Inflammatory macrophage (primary cell): ENCODE measurements at places on chromosomes 11 and 22.

DNA sequence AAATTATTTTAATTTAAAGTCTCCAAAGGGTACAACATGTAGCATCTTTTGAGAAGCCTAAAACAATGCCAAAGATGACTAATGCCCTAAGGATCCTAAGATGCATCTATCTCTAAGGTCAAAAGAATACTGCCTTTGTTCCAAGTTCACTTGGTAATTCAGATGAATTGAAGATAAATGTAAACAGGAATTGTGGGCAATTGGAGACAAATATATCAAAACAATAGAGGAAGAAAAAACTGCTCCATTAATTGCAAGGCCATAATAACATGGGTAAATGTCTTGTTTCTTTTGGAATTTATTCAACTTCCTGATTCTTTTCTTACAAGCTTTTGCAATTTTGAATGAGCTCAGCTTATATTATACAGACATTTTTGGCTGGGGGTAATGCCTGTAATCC, 338.6 kb downstream of the TTC28 start:
- peak; percentile 26 for DNase-seq

- DNase-seq, result no peak
Measured at GRCh38 chr22:36081023-36081431, 52.4 kb upstream of the RBFOX2 start.

DNA sequence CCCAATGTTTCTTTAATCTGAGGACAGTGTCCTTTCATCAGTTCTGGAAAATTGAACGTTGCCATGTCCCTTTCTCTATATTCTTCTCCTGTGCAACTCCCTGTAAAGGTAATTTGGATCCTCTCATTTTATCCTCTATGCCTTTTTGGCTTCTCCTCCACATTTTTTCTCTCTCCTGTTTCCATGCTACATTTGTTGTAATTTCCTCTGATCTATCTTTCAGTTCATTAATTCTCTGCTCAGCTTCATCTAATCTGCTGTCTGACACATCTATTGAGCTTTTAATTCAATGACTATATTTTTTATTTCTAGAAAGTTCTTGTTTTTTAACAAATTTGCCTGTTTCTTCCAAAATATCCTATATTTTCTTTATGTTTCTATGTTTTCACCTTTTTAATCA, 59.3 kb downstream of the RPUSD4 start:
- no peak for DNase-seq

- peak; percentile 94 for DNase-seq
Measured at GRCh38 chr22:26573026-26573662, 16.8 kb downstream of the TPST2 start.

GRCh38 chr11:100739666-100740065, 52.6 kb downstream of the ARHGAP42 start:
- no peak for DNase-seq

- peak; percentile 7 for DNase-seq
Measured at GRCh38 chr11:74948546-74948897, 369 bp downstream of the XRRA1 start.

- no peak for DNase-seq
Measured at GRCh38 chr11:95568281-95568680, 221.3 kb downstream of the FAM76B start.

DNA sequence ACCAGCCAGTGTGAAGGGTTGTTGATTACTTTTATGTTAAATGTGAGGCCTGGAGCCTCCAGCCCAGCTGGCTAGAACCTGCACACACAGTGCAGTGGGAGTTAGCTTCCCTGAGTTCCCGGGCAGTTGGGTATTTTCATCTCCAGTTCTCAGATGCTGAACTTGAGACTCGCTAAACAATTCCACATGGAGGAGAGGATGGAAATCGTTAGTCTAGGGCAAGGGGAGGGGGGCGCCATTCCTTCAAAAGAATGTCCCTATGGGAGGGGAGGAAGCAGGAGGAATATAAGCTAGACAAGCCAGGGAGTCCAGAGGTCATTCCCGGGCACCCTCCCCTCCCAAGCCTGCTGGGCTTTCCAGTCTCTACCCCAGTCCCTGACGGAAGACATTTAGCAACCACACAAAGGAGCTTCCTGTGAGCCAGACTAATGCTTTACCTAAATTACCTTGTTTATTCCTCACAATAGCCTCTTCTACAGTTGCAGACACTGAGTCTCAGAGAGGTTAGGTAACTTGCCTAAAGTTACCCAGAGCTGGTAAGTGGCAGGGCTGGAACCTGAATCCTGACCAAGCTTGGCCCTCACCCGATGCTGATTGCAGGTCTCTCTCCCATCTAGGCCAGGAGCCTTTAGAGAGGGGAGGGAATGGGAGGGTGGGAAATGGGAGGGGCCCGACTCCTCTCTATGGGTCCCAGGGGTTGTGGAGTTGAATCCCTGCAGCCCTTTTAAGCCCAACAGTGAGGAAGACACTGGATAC, 1.9 kb upstream of the TSKU start:
- no peak for DNase-seq

- DNase-seq, result peak; percentile 35
Measured at GRCh38 chr11:113991170-113991569, 16.3 kb downstream of the HTR3A start.

- no peak for DNase-seq
Measured at GRCh38 chr22:37171662-37172061, 16.4 kb downstream of the C1QTNF6 start.

GRCh38 chr11:127864861-127865260, 722.5 kb downstream of the ETS1 start:
- no peak for DNase-seq

DNA sequence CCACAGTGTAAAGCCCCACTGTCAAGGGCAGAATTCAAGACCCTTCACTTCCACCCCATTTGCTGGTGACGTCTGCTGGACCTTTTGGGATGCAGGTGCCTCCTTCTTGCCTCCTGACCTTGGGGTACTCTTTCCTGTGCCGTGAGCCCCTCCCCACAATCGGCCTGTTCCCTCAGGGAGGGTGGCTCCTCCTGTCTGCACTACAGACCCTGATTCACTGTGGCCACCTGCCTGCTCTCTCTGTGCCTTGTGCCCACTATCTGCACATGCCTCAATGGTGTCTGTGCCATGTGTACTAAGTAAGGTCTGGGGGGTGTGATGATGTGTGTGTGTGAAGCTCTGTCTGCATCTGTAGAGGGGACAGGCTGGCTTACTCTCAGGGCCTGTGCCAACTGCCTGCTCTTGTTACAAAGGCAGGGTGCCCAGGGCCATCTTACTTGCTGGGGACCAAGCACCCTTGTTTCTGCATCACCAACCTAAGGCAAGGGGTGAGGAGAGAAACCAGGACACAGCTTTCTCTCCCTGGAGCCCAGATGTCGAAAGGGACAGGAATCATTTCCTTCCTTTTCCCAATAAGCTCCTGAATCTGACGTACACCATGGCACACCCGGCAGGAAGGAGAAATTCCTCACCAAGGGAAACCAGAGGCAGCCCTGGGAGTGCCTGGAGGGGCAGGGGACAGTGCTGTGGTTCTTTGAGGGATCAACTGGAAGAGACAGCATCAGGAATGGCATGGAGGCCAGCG, 3.7 kb downstream of the PPM1F start:
- no peak for DNase-seq

DNA sequence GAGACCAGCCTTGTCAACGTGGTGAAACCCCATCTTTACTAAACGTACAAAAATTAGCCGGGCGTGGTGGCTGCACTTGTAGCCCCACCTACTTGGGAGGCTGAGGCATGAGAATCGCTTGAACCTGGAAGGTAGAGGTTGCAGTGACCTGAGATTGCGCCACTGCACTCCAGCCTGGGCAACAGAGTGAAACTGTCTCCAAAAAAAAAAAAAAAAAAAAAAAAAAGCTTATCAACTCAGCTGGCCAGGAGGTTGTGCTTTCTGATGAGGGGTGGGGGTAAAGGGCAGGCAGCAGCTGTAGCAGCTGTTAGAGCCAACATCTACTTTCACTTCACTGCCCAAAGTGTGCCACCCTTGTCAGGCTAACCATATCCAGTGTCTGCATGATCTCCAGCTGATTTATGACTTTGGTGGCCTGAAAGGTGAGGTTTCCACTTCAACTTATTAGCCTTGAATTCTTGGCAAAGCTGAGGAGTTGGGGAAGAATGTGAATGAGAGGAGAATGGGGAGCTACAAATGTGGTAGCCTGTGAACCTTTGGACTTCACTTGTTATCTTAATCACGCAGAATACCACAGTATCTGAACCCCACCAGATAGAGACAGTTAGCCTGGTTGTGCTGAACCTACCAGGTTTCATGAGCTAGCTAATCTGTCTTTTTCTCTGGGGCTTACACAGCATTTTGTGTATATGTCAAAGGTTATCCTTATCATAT, 19.6 kb downstream of the RNF121 start:
- no peak for DNase-seq

DNA sequence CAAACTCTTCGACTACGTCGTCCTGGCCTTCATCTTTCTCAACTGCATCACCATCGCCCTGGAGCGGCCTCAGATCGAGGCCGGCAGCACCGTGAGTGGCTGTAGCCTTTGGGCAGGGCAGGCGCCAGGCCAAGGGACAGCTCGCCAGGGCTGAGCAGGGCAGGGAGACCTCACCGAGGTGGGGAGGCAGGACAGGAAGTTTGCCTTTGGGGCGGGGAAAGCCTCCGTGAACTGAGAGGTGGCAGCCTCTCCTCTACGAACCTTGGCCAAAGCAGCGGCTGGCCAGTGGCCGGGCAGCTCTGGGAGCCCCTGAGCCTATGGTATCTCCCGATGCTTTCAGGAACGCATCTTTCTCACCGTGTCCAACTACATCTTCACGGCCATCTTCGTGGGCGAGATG, 93.2 kb downstream of the CACNA1I start:
- DNase-seq, result no peak

DNA sequence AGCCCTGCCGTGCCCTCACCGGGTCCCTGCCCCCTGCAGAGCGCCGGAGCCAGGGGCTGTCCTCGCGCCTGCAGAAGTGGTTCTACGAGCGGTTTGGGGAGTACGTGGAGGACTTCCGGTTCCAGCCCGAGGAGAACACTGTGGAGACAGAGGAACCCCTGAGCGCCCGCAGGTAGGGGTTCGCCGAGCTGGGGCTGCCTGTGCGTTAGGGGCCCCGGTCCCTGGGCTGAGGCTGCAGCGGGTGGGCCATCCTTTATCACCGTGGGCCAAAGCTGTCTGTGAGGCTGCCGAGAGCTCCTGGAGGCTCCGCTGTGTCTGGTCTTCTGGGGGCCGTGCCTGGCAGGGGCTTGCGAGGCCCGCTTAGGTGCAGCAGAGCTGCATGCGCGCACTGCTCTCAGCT, 42.8 kb downstream of the GRAMD4 start:
- DNase-seq, result no peak

- DNase-seq, result no peak
Measured at GRCh38 chr11:128924510-128925249, 18.0 kb downstream of the TP53AIP1 start.

DNA sequence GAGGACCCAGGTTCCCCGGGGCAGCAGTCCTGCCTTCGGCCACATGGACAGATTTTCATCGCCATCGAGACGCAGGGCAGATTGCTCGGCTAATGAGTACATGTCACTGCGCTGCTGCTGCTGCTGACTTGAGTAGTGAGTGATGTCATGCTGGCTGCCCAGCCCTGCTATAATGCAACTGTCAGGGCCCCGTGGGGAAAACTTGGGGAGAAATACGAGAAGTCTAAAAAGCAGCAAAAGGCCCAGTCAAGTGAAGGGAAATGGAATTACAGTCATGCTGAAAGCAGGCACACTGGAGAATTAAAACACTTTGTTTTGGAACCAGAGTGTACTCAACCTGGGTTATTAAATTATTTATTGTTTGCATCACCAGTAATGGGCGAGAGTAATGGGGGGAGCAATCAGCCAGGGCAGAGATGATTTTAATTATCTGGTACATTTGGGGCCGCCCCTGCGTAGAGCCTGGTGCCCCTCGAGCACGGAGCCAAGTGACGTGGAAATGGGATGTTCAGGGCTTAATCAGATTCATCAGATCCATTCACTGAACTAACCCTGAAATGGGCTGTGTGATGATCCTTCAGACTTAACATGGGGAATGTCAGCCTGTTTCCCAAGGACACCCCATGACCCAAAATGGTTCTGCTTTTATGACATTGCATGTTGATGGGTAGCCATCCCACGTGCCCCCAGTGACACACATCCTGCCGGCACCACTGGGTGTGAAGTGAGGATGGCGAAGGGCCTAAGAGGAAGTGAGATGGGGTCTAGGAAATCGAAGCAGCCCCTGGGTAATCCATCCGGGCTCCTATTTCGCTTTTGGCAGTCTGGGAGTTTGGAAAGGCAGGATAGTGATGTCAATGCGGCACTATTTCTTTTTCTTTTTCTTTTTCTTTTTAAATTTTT, 241.6 kb upstream of the CADM1 start:
- DNase-seq, result peak; percentile 77

GRCh38 chr22:20868025-20868962, 9.5 kb downstream of the SNAP29 start:
- no peak for DNase-seq

DNA sequence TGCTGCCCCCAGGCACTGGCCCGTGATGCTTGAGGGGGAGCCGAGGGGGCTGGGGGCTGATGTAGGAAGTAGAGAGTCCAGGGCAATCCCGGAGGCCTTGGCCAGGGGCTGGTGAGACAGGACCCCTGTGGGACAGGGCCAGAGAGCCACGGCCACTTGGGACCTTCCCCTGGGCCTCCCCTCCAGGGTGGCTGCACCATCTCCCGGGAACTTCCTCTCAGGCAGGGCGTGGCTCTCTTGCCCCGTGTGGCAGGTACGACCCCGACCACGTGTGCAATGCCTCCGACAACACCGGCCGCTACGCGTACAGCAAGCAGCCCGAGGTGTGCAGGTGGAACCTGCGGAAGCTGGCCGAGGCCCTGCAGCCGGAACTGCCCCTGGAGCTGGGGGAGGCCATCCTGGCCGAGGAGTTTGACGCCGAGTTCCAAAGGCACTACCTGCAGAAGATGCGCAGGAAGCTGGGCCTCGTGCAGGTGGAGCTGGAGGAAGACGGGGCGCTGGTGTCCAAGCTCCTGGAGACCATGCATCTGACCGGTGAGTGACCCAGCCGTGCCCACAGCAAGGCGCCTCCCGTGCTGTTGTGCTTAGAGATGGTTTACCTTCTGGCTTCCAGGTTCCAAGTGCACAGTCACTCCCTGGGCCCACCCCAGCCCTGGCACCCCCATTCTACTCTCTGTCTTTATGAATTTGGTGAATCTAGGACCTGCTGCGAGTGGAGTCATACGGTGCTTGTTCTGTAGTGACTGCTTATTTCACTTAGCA, 9.7 kb downstream of the SELENOO start:
- no peak for DNase-seq

DNA sequence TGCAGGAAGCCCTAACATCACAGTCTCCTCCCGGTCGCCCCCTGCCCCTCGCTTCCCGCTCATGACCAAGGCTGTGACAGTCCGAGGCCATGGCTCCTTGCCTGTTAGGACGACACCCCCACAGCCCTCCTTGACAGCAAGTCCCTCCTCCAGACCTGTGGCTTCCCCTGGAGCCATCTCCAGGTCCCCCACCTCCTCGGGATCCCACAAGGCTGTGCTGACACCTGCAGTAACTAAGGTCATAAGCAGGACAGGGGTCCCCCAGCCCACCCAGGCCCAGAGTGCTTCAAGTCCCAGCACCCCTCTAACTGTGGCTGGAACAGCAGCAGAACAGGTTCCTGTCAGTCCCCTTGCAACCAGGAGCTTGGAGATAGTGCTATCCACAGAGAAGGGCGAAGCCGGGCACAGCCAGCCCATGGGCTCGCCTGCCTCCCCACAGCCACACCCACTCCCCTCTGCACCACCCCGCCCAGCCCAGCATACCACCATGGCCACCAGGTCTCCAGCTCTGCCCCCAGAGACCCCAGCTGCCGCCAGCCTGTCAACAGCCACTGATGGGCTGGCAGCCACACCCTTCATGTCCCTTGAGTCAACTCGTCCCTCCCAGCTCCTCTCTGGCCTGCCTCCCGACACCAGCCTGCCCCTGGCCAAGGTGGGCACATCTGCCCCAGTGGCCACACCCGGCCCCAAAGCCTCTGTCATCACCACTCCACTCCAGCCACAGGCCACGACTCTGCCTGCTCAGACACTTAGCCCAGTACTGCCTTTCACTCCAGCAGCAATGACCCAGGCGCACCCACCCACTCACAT, 63.2 kb downstream of the OTOG start:
- no peak for DNase-seq
